T follicular helper cell (primary cell): ENCODE measurements at places on chromosomes 7 and 10.

DNA sequence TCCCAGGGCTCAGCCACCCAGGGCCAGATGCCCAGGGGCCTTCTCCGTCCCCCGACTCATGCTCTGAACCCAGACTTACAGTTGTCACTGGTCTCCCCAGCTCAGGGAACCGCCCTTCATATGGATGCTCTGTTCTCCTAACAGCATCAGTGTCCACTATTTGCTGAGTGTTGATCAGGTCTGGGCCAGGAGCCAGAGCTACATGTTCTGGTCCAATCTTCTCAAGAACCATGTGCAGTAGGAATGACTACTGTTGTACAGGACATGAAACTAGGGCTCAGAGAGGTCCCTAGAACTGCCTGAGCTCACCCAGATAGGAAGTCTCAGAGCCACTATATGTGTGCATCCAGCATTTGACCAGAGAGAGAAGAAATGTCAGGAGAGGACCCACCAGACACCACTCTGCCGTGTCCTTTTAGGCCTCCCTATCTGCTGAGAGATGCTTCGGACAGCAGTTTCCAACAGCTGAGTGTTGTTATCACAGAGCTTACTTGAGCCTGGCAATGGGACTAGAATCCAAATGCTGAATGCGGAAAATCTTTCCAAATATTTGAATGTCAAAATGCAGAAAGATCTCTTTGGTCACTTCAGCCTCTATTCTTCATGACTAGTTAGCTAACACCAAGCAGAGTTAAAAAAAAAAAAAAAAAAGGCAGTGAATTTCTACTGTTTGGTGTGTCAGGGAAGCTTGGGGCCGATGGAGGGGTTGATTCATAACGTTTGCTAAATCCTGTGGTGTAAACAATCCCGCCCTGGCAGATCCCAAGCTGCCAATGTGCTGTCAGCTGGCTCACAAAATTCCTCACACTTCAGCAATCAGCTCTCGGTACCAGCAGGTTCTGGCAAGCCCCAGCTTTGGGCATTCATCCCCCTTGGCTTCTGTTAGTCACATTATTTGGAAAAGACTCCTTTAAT, 246.1 kb downstream of the TNS3 start:
- no peak for DNase-seq

- DNase-seq: no peak
Observed at GRCh38 chr7:150375662-150376521, 3.2 kb upstream of the ZNF775 start.

- no peak for DNase-seq
Observed at GRCh38 chr7:70776627-70777101, 355.3 kb upstream of the GALNT17 start.

GRCh38 chr10:79316671-79317431, 30.4 kb upstream of the PPIF start:
- no peak for DNase-seq

DNA sequence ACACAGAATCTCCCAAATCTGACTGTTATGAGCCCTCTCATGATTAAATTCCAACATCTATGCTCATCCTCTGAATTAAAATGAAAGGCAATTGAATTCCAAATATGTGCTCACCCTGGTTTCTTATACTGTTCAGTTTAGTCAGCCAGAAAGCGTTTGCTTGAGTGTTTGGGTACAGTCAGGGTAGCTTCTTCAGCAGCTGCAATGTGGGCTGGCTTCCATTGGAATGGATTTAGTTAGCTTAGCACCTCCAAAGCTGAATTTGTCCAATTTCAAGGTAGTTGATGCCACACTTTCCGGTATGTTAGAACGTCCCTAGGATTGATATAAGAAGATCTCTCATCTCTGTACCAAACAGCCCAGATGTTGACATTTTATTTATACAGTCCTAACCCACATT, 9.3 kb downstream of the KLHL7 start:
- no peak for DNase-seq

DNA sequence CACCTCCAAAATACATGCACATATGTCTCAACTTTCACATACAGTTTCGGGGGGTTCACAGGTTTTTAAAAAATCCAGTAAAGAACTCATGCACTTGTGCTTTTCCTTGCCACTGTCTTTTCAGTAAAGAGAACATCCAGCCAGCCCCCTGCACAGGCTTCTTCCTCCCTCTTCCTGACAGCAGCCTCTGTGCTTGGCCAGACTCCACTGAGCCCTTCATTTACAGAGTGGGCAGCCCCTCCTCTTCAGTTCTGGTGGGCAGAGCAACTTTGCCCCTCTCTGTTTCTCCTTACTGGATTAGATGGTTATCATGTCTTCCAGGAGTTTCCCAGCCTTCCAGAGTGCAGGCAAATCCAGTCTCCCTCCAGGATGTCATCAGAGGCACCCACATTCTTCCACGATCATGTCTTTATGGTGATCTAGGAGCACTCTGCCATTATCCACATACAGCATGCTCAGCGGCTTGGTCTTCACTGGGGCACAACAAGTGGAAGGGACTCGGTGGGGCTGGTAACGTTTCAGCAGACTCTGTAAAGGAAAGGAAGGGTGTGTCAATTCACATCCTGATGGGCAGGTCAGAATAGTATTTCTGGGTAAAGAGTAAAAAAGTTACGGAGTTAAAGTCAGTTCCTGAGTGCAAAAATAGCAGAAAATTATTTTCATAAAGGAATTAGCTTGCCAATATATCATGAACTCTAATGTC, 8.8 kb downstream of the NODAL start:
- no peak for DNase-seq
